Activated CD4-positive, alpha-beta T cell treated with anti-CD3 and anti-CD28 coated beads for 24 hours (primary cell): ENCODE measurements at places on chromosomes 5 and 9.

- DNase-seq, result no peak
Measured at GRCh38 chr5:115932991-115933390, 29.3 kb upstream of the LVRN start.

GRCh38 chr9:10614196-10614800 is 1.5 kb upstream of the PTPRD start:
- no peak for DNase-seq

GRCh38 chr5:141711687-141712086 is 29.7 kb upstream of the ARAP3 start:
- DNase-seq, result no peak

DNA sequence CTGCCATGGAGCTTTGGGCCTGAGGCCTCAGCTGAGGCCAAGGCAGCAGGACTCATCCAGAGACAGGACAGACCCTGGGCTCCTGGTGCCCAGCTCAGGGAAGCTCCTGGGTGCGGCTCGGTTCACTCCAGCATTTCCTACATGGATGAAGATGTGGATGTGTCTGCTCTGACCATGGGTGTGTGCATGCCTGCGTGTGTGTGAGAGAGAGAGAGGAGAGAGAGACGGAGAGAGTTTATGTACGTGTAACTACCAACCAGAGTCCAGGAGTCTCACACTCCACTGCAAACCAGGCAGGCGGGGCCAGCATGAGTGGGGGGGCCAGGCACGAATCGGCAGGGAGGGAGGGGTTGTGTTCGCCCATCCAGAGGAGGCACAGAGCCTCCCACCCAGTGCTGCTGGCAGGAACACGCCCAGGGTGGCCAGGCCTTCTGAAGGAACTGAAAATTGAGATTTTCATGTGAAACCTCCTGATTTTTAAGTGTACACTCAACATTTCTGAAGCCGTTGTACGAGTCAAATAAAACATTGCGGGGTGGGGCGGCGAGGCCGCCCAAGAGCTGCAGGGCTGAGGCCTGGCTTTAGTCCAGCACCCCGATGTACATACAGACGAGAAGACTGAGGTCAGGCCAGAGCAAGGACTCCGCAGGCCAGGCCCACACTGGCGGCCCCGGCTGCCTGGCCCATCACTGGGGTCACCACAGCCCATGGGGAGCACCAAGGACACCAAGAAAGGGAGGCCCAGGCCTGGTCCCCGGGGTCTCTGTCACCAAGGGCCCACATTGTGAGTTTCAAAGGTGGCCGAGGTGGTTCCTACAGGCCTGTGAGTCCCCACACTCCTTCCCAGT is 88.7 kb downstream of the ADAMTS2 start:
- no peak for DNase-seq

DNA sequence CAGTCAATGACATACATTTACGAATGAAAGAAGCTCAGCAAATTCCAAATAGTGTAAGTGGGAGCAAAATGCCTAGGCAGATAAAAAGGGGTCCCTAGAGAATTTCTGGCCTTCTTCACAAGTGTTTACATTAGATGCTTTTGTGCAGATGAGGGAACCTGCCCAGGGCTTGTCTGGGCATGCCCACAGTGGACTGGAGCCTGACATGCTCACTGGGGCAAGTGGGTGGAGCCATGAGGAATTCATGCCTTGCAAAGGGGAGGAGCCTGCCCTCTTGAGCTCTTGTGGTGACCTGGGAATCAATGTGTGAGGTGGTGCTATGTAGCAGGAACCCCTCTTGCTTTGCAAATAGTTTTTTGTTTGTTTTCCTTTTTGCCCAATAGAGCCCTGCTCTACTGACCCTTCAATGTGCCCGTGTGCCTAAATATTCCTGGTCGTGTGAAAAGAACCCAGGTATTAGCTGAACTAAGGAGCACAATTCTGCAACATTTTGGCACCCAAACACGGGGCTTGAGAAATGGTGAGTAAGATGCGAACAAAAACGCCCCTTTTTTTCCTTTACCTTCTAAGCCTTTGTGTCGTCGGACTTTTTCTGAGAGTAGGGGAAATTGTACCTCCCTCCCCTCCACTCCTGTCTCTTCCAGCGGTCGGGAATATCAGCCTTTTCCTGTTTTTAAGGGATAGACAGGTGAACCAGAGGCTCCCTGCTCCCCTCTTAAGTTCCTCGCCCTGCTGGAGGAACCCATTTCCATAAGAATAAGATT is 433.8 kb upstream of the CDH9 start:
- no peak for DNase-seq

- DNase-seq, result no peak
Measured at GRCh38 chr5:67960939-67961338, 254.6 kb upstream of the PIK3R1 start.

- DNase-seq, result no peak
Measured at GRCh38 chr9:124218438-124218982, 39.2 kb upstream of the NEK6 start.

GRCh38 chr9:90271707-90272106 is 370.9 kb downstream of the DIRAS2 start:
- no peak for DNase-seq

DNA sequence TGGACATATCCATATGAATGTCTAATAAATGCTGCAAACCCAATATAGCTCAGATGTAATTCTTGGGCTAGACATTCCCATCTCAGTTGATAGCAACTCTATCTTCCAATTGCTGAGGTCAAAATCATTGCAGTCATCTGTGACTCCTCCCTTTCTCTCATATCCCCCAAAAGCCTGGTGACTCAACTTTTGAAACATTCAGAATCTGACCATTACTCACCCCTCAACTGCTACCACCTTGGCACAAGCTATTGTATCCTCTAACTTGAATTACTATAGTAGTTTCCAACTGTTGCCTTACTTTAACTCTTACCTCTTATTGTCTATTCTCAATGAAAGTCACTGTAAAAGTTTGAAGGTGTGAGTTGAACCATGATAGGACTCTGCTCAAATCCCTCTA is 600.1 kb upstream of the RGMB start:
- no peak for DNase-seq

GRCh38 chr5:117486879-117487391 is 912.3 kb upstream of the SEMA6A start:
- DNase-seq, result no peak

DNA sequence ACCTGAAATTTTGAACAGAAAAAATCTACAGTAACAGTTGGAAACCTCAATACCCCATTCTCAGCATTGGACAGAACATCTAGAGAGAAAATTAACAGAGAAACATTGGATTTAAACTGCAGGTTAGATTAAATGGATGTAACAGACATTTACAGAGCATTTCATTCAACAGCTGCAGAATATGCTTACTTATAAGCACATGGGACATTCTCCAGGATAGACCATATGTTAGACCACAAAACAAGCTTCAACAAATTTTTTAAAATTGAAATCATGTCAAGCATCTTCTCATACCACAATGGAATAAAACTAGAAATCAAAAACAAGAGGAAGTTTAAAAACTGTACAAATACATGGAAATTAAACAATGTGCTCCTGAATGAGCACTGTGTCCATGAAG is 316.3 kb downstream of the FAM170A start:
- DNase-seq, result no peak

DNA sequence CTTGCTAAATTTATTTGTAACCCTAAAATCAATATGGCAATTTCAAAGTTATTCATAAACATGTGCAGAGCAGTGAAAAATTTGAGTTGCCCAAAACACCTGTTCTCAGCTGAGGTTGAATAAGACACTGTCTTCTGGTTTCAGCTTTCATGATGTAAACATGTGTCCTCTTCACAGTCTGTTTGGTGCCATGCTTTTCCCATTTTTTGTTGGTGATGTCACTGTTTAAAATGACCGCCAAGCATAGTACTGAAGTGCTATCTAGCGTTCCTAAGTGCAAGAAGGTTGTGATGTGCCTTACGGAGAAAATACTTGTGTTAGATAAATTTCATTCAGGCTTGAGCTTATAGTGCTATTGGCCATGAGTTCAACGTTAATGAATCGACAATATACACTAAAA is 580.8 kb downstream of the ACTL7B start:
- DNase-seq, result no peak

GRCh38 chr9:19108038-19108437 is 5.3 kb upstream of the HAUS6 start:
- DNase-seq, result no peak

DNA sequence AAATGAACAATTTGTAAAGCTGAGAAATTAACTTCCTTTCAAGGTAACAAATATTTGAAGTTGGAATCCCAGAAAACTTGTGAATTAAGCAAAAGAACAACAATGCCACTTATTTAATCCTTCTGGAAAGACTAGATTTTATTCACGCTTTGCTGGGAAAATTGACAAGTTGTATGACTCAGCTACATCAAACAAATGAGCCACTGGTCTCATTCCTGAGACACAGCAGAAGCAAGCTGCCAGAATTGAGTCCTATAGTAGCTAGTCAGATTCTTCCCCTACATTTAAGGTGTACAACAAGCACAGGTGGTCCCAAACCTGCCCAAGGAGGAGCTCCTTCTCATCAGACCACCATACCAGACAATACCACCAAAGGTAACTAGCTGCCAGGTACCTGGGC is 280.7 kb downstream of the SPOCK1 start:
- DNase-seq, result no peak

GRCh38 chr5:89346573-89346972 is 463.6 kb upstream of the MEF2C start:
- DNase-seq, result no peak

DNA sequence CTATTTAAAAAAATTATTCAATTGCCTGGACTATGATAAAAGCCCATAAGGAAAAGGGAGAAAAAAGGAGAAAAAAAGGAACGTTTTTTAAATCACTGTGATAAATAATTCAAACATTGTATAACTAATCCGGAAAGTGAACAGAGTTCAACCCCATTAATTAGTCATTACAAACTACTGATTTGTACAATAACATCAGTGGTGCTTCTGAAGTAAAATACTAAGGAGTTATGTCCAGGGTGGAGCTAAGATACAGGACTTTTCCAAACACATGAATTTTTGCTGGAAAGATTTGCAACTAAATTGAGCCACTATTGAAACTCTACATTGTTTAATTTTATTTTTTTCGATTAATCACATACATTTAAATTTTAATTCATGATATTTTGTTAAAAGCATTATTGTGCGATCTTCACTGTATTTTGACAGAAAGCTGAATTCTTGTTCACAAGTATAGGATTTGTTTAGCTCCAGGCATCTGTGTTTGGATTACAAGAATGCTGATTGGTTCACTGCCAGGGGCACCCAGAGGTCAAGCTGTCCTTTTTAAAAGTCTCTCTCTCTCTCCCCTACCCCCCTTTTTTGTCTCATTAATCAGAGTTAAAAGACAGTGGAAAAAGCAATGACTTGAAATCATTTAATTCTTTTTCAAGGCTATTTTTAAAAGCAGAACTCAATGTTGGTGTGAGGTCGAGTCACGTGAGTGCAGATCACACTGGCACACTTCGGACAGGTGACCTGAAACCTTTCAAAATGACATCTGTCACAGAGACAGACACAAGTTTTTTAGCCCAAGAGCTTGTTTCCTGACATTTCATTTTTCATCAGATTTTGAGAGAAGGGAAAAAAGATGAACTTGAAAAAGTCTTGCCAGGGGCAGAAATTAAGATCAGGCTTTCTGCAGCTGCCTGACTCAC is 387.3 kb downstream of the NR2F1-AS1 start:
- DNase-seq, result no peak

DNA sequence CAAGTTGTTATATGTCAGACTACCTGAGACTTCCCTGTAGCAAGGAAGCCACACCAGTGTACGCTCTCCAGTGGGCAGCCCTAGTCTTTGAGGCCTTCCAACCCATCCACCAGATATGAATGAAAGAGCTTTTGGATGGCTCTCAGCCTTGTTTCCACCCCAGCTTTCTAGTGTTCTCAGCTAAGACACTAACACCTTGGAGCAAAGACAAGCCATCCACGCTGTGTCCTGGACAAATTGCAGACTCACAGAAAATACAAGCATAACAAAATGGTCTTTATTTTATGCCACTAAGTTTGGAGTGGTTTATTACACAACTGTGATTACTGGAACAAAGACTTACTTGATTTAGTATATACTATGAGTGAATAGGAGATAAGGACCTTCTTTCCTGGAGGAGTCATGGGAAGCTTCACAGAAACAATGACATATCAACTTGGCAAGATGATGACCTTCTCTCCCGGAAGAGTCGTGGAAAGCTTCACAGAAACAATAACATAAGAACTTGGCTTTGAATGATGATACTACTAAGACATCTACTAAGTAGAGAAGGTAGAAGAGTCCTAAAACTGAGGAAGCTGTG is 134.0 kb upstream of the VCAN start:
- no peak for DNase-seq

DNA sequence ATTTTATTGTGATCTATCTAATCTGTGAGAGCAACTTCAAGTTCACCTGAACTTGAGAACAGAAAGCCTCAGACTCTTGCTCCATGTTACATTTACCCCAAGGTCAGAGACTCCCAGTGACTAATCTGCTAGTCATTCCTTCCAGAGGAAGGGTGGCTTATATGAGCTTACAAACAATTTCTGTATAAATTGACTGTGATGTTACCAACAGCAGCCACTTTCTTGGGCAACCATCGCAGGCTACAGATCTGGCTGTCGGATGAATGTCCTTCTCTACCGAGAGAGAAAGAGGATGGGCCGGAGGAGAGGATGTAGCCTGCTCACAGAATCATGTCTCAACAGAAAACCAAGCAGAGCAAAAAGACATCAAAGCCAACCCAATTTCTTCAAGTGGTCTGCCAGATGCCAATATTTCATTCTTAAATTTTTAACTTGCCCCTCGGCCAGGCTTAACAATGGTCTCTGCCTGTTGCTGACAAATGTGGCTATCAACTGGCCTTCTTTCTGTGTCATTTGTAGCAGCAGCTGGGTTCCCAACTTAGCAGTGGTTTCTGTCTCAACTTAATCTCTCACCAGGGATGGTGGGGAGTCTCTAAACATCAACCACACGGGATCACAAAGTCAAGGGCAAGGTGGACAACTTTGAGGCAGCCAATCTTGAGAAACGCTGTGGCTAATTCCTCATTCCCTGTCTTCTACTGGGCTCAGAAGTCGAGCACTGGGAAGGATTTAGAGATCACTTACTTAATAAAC is 81.3 kb downstream of the RAPGEF1 start:
- no peak for DNase-seq

DNA sequence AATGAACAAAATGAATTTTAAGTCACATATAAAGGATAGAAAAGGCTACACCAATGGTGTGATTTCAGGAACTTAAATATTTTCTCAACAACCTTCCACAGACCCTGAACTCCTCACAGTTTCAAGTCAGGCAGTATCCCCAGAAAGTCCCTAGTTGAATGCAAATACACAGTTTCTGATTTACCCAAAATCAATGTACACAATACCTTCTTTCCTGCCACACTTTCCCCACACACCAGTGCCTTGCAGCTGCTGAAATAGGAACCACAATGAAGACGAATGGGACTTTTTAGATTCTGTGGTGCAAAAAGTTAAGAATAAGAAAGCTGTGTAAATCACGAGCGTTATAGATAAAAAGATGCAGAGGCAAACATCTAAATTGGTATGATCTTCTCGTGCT is 552.4 kb upstream of the MEF2C start:
- no peak for DNase-seq

GRCh38 chr5:127223256-127223974 is 67.2 kb upstream of the MEGF10 start:
- no peak for DNase-seq

GRCh38 chr9:37083654-37084053 is 36.7 kb upstream of the ZCCHC7 start:
- DNase-seq, result no peak
